Activated T-cell treated with anti-CD3 and anti-CD28 coated beads, Interleukin-2, amount 50 U/mL, for 48 hours (primary cell): ENCODE measurements at places on chromosomes 4 and X.

DNA sequence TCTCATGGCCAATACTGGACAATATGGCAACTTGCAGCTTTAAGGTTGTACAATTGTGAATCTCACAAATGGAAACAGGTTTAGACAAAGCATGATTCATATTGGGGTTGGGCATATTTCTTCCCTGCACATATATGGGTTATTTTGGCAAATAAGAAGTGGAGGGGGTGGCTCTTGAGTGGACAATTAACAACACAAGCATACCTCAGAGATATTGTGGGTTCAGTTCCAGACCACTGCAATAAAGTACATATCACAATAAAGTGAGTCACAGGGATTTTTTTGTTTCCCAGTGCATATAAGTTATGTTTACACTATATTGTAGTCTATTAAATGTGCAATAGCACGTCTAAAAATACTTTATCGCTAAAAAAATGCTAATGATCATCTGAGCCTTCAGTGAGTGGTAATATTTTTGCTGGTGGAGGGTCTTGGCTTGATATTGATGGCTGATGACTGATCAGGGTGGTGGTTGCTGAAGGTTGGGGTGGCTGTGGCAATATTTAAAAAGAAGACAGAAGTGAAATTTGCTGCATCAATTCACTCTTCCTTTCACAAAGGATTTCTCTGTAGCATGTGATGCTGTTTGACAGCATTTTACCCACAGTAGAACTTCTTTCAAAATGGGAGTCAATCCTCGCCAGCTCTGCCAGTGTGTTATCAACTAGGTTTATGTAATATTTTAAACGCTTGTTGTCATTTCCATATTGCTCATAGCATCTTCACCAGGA lies 50.5 kb upstream of the OGT start:
- no peak for DNase-seq

GRCh38 chr4:115865736-115866135 lies 752.3 kb upstream of the NDST4 start:
- DNase-seq, result no peak

DNA sequence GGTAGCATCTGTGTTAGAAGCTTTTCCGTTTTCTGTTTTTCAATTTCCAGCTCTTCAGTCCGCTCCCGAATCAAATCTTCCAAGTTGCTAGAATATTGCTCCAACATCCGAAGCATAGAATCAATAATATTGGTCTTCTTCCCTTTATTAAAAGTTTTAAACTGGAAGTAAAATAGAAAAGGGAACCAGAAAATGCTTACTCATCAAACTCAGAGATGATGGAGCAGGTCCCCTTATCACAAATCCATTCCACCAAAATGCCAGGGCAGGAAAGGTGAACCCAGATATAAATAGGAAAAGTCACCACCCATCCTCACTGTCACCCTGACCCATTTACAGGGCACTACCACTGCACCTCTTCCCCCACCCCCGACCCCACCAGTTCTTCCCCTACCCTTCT lies 89.0 kb downstream of the GUCY2F start:
- no peak for DNase-seq

- no peak for DNase-seq
Observed at GRCh38 chr4:90845777-90846176, 718.6 kb downstream of the CCSER1 start.

DNA sequence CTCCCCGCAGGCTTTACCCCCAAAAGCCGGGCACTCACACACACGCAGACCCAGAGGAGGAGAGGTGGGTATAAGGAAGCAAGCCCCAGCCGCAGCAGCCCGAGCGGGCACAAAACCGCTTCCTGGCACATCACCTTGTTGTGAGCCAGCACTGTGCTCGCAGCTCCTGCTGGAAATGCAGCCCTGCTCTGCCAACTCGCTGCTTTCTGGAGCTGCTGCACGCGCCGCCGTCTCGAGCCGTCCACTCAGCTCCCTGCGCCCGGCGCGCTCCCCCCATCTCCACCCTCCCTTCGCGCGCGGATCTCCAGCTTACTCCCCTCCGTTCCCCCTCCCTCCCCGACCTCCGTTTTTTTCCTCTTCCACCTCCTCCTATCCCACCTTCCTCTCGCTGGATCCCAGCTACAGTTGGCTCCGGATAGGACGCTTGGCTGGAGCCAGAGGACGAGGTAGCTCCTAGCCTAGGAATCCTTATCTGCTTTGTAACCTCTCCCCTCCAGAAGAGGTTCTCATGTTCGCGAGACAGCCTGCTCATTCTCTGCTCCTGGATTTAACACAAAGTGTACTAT lies at the start of gene SPOCK3:
Gene SPOCK3 (minus strand): TSS at position 179 of the 566 bp plus-strand sequence.
- DNase-seq, result no peak

DNA sequence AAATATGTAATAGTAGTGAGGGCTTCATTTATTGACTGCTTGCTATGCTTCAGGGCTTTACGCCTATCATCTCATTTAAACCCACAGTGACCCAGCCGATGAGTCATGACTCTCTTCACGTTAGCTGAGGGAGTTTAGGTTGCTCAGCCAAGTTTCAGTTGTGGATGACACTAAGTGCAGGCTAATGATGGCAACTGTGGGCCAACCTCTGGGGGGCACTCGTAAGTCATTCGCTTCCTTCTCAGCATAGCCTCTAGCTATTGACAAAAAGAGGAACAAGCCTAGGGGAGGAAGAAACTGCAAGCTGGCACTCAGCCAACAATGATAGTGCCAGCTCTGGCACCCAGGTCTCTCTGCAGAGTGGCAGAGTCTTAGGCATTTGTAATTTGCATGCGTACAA lies 325.0 kb downstream of the ARHGAP10 start:
- peak; percentile 70 for DNase-seq

DNA sequence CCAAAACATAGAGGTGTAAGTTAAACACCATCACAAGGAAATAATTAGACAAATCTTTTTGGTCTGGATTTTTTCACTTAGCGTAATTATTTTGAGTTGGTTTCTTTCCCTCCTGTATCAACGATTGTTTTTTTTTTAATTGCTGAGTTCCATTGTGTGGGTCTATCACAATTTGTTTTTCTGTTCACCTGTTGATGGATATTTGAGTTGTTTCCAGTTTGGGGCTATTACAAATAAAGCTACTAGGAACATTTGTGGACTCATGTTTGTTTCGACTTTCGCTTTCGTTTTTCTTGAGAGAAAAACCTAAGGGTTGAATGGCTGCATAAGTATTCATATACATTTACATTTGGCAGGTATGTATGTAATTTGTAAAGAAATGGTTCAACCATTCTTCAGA lies 20.4 kb upstream of the FBXW7 start:
- no peak for DNase-seq

- DNase-seq, result no peak
Observed at GRCh38 chr4:1255151-1255550, 6.2 kb upstream of the CTBP1 start.

DNA sequence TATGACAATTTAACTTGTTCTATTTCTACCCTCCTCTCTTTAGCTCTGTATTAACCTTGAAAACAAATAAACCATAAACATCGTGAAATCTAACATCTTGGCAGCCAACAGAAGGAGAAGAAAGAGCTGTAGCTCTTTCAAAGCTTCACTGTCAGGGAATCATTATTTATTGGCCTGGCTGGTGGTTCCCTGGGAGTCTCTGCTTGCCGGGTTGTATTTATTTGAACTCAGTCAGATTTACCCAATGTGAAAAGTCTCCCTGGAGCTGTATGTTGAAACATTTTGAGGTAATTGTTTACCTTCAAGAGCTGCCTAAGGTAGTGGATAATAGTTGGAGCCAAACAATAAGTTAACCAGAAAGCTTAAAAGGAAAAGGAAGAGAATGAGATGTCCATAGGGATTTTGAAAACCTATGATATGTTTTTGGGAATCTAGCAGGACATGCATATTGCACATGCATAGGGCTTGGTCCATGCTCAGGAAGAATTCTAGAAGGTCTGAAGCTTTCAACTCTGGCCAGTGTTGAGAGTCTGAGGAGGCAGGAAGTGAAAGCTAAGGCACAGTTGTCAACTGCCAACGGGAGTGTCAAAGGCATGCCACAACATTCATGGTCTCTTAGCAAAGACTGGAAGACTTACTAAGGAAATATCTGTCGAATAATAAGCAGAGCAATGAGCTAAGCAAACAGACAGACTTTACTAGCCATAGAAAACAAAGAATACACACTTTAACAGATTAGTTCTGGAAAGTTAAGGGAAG lies 621.6 kb downstream of the PCDH7 start:
- DNase-seq, result no peak

DNA sequence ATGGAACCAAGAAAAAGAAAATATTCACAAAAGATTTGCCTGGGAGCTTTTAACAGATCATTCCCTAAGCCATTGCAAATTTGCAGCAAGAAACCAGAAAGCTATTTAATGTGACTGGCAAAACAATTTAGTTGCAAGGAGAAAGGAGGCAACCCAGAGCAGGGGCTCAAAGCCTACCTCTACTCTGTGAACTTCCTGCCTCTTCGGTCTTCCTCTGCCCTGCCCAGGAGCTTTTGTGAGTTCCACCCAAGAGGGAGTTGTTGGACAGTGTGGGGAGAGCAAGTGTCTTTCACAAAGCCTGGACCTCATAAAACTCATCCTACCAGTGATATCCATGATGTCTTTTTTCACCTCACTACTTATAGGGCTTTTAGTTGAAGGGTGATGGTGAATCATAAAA lies 107.4 kb downstream of the AFF1 start:
- no peak for DNase-seq

- DNase-seq, result no peak
Observed at GRCh38 chrX:14300376-14300775, 229.0 kb upstream of the GLRA2 start.

DNA sequence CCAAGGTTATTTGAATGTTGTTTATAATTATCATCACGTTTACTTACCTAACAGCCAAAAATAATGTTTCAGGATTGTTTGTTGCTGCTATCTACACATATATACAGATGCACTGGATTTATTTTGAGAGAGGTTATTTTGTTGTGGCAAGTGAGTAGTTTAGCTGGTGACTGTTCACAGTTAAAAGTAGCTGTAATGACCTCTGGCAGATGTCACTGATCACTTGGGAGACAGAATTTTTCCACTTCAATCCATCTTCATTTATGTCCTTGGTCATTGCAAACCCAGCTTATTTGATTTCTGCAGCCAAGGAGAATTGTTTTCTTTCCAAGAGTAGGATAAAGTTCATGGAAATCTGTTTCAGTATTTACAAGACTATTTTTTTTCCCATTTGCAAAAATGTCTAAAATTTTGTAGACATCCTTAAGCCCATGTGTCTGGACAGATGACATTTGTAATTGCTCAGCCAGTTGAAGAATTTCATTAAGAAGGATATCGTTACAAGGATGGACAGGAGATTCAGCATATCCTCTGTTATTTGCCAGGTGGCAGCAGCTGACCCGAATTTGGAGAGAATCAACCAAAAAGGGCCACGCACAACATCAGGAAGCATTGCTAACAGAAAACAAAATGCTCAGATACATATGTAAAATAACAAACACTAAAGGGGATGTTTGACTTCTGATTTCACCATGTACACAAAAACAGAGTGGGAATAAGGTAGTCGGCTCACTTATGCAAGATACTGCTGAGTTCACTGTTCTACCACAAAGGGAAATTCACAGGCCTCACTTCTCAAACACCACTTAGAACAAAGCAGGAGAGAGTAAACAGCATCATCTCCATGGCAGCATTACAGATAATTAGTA lies 64.5 kb downstream of the GPRIN3 start:
- DNase-seq, result no peak

- no peak for DNase-seq
Observed at GRCh38 chr4:54439831-54440243, 210.7 kb downstream of the PDGFRA start.
